ENCODE measurements at places on chromosomes 4 and X. TPM values are rescaled to one million over a fixed set of nuclear protein-coding genes. Genes with fewer than 3 reads are reported as not detected.

KIT gene
- polyA plus RNA-seq, result 0.22 TPM

ZDHHC9 gene
- polyA plus RNA-seq, result 71.0 TPM

- peaks cover 7% of the 10 kb centered on the region for H3K36me3 ChIP-seq
- H3K27ac ChIP-seq, result no peak overlapping the region
- no peak for DNase-seq
These were observed 1.9 kb downstream of the SEC24D start for GRCh38 chr4:118834070-118834469.

IL21 gene
- not detected for polyA plus RNA-seq

GRCh38 chrX:69068301-69069085, 96.8 kb downstream of the PJA1 start:
- no peaks in the 10 kb centered on the region for H3K27me3 ChIP-seq
- no peaks in the 10 kb centered on the region for H3K36me3 ChIP-seq
- no peak overlapping the region for H3K4me3 ChIP-seq

Measured in small intestine (tissue), 16 donors.